Small intestine (tissue), 16 donors: ENCODE measurements at places on chromosomes 13 and 19.

GRCh38 chr13:109974354-109974753, 188.0 kb upstream of the IRS2 start:
- no peak for DNase-seq

DNA sequence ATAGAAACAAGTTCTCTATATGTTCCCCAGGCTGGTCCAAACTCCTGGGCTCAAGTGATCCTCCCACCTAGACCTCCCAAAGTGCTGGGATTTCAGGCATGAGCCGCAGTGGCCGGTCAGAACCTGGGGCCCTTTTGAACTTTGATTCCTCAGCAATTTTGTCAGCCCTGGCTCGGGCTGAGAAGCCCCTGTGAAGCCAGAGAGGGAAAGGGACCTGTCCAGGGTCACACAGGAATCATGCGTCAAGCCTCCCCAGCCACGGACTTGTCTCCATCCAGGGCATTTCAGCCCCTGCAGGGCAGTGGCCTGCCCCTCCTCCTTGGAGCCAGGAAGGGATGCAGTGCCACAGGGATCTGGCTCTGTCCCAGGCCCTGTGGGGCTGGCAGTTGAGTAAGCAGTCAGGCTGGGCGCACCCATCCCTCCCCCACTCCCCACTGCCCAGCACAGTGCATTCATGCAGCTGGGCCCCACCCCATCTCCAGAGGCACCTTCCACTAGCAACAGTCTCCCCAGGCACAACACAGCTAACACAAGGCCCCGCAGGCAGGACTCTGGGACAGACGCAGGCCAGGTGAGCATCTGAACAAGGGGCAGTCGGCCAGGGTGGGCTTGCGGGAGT, at the start of gene CAPS:
CAPS (plus strand) TSS at position 516 of the 619 bp plus-strand sequence. CDS start 153 bp downstream, outside the sequence.
- peak; percentile 17 for DNase-seq

GRCh38 chr19:391726-392374, 17.1 kb downstream of the C2CD4C start:
- DNase-seq: no peak

GRCh38 chr13:93765062-93765461, 538.5 kb downstream of the GPC6 start:
- DNase-seq: no peak

GRCh38 chr19:39410017-39410830, 2.2 kb upstream of the PLEKHG2 start:
- peak; percentile 90 for DNase-seq

GRCh38 chr19:47179653-47180310, 49.1 kb downstream of the SAE1 start:
- no peak for DNase-seq

GRCh38 chr13:26249551-26249950, 4.4 kb upstream of the CDK8 start:
- no peak for DNase-seq

- no peak for DNase-seq
Measured at GRCh38 chr13:32407854-32408253, 20.1 kb downstream of the N4BP2L1 start.
